Stimulated activated naive CD8-positive, alpha-beta T cell treated with anti-CD3 and anti-CD28 coated beads, Interleukin-15, amount 100 ng/mL, for 72 hours (primary cell): ENCODE measurements at places on chromosomes 6 and 20.

GRCh38 chr6:72348926-72349325 lies 272.9 kb upstream of the KCNQ5 start:
- DNase-seq = no peak

DNA sequence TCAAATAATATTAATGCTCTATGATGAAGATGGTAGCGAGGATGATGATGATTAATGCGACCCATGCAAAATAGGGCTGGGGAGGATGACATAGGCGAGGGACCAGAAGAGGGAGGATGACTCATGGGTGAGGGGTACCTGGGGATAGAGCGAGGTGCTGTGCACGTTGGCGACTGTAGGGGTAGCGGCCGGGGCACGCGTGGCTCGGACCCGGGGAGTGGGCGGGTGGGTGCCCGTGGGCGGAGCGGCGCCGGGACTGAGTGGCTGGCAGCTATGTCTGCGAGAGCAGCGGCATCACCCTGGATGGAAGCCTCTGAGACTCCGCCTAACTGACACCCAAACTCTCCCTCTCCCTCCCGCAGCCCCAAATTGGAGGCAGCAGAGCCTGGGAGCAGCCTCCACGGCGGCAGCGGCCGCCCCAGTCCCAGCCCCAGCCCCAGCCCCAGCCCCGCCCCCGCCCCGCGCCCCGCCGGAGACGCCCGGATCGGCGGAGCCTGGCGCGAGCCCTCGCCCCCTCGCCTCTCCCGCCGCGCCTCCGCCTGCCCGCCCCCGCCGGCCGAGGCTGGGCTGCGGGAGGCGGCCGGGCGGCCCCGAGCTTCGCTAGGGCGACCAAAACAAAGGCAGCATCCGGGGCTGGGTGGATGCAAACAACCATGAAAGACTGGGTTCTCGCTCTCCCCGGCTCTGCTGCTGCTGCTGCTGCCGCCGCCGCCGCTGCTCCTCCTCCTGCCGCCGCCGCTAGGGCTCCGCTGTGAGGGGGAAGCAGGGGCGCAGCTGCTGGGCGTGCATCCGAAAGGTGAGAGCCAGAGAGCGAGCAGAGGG lies at the start of gene RIMS1:
TSS of gene RIMS1 (plus strand) at position 367 of the 822 bp plus-strand sequence. CDS start 474 bp downstream, outside the sequence.
- DNase-seq = no peak

DNA sequence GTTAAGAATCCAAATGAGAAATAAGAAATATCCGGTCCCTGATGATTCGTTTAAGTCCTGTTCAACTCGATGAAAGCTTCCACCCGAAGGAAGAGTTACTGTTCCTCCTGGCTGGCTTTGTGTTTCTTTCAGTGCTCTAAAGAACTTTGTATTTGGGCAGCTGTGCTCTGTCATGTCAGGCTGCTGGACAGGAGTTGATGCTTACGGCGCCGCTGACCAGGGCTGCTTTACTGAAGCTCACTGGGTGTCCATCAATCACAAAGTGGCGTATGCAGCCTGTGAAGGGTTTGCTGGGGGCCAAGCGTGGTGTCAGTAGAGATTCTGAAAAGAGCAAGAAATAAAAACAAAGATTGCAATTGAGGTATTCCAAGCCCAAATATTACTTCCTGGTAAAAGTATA lies 21.9 kb downstream of the FAM229B start:
- no peak for DNase-seq

- DNase-seq = no peak
Observed at GRCh38 chr6:36590237-36590636, 3.9 kb upstream of the SRSF3 start.

GRCh38 chr20:33836277-33836676 lies 25.1 kb downstream of the CHMP4B start:
- no peak for DNase-seq

GRCh38 chr6:149054559-149055194 lies 262.8 kb upstream of the TAB2 start:
- DNase-seq = no peak

GRCh38 chr20:53899351-53900167 lies 170.8 kb downstream of the BCAS1 start:
- peak; percentile 73 for DNase-seq

DNA sequence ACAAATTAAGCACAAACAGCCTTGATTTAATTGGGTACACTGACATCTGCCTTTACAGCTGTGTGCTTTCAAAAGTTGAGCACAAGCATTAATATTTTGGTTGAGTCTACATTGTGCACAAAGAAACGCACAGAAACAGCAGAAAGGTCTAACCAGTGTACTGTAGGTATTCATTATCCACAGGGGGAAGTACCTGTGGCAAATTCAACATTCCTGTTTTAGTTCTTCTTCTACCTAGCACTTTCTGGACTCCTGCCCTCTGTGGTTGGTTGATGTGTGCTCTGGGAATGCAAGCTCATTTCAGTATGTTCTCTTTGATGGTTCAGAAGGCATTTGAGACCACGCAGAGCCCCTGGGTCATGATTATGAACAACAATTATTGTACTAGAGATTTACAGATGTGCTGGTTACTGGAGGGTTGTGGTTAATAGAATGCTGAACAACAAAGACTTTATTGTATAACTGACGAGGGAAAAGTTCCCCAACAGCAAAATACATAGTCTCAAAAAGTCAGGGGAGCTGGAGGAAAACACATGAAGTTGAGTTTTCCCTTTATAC lies 26.6 kb upstream of the DAAM2 start:
- DNase-seq = no peak

- no peak for DNase-seq
Observed at GRCh38 chr6:142786476-142786875, 158.5 kb downstream of the HIVEP2 start.

- DNase-seq = no peak
Observed at GRCh38 chr6:32638532-32639219, 1.5 kb downstream of the HLA-DQA1 start.

- DNase-seq = no peak
Observed at GRCh38 chr6:16305246-16305725, 66.9 kb downstream of the GMPR start.

DNA sequence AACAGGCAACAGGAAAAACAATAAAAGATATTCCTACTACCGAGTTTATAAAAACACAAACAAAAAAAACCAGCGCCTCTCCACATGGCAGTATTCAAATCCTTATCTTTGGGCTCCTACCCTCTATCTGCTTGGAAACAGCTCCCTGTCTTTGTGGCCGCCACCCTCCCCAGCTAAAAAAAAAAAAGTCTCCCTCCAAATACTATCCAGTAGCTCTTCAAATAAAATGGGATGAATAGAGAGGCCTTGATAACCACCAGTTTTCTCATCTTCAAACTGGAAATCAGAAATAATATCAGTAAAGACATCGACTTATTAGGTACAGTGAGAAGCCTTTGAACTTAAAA lies 96.2 kb downstream of the PSMG4 start:
- DNase-seq = no peak

- DNase-seq = no peak
Observed at GRCh38 chr6:100671740-100672139, 207.0 kb upstream of the SIM1 start.

DNA sequence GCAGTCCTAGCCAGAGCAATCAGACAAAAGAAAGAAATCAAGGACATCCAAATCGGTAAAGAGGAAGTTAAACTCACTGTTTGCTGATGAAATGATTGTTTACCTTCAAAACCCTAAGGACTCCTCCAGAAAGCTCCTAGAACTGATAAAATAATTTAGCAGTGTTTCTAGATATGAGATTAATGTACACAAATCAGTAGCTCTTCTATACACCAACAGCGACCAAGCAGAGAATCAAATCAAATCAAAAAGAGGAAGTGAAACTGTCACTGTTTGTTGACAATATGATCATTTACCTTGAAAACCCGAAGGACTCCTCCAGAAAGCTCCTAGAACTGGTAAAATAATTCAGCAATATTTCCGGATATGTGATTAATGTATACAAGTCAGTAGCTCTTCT lies 21.7 kb downstream of the SERPINB9 start:
- no peak for DNase-seq

DNA sequence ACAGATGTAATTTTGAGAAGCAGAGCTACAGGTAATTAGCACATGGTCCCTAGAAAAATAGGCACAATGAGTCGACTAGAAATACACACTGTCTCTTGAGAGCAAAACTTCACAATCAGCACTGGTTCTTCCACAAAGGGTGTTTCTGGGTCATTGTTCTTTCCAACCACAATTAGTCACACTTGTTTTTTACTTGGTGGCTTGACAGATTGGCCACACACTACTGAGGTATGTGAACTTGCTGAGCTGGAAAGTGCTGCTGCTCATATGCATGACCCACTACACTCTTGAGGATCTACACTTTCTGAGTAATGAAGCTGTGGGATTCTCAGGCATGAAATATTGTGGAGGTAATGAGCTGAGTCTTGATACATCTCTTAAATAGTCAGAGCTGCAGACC lies 347.7 kb downstream of the BCKDHB start:
- DNase-seq = no peak
